ENCODE measurements at places on chromosomes 3 and 15. TPM values are rescaled to one million over a fixed set of nuclear protein-coding genes. Genes with fewer than 3 reads are reported as not detected.

DNA sequence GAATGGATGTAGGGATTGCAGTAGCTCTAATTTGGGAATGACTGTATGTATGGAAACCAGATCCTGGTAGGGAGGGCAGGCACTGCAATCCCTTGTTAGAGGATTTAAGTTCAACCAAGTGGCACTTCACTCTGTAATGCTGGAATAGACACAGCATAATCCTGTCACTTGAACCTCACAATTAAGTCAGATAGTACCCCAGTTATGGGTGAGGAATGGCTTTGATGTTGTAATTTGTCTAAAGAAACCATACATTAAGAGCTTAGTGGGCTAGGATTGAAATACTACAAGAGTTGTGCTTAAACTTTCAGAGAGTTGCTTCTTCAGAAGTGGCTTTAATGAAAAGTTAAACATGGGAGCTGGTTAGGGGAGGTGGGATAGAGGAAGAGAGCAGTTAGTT lies 9.3 kb downstream of the RAB7A start:
- no peak for DNase-seq

Gene GOLGA8T
- total RNA-seq = not detected

Gene TMEM42
- 19.3 TPM for total RNA-seq

Gene DNAH1
- total RNA-seq = 5.8 TPM

Gene NFKBIZ
- 33.3 TPM for total RNA-seq

DNA sequence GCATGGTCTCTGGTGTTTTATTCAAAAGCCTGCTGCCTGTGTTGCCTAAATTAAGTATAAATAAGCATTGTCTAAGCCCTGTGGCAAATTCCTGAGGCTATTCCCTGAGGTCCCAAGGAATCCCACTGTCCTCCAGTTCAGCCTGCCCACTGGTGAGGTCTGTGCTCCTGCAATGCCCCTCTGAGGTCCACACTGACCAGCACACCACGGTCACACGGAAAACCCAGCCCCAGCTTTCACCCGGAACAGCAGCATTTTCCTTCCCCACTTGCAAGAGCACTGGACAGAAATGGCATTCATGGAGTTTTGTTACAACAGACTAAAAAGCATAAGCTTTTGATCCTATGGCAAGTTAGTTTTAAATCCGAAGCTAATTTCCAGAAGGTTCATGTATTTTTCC lies 234.0 kb downstream of the KLF13 start:
- DNase-seq = no peak

DNA sequence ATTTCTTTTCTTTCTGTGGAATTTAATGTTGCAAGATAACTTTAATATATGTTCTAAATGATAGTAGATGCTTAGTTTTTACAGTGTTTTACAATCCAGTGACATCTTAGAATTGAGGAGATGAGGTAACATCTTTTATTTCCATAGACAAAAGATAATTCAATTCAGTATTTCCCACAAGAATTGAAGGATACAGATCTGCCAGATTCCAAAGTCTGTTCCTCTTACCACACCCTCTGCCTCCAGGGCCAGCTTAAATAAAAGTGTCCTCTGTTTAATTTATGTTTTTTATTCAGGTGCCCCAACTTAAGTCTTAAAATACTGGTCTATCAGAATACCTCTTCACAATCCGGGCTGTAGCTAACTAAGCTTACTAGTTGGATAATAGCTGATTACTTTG lies 6.5 kb downstream of the STT3B start:
- DNase-seq = no peak

- DNase-seq = no peak
Observed at GRCh38 chr3:148218222-148218621, 479.5 kb upstream of the AGTR1 start.

Gene SI
- total RNA-seq = not detected

Gene ELL3
- total RNA-seq = 134 TPM

GRCh38 chr3:125646581-125646980 lies 51.3 kb upstream of the OSBPL11 start:
- DNase-seq = no peak

DNA sequence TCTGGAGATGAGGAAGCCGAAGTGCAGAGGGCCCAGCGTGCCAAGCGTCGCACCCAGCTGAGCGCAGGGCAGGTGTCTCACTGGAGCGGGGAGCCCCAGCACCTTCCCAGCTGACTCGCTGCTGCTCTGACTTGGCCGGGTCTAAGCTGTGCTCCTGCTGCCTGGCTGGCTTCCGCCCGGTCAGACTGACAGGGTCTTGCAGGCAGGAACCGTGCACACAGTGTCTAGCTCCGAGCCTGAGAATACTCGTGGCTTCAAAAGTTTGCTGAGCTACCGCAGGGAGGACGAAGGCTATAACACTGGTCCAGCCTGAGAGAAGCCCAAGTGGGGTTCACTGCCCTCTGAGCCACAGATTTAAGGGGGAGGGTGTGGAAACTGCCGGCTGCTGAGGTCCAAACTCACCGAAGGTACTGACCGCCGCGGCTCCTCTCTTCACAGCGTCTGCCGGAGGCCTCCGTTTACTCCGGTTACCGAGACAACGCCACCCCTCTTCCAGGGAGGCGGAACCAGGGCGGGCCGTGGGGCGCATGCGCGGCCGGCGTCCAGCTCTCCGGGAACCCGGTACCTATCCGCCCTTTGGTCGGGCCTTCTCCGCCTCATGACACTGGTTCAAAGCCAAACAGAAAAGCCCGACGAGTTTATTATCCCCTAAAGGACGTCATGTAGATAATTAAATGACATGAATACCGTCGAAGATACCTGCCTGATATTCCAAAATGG lies at the start of gene CFAP44:
CFAP44 (minus strand) TSS at position 443 of the 720 bp plus-strand sequence. CDS start 7,829 bp downstream, outside the sequence.
- no peak for DNase-seq

Gene VPS33B
- 13.0 TPM for total RNA-seq

GRCh38 chr3:32146746-32147211 lies 40.4 kb downstream of the GPD1L start:
- peak; percentile 46 for DNase-seq

Gene EXD1
- not detected for total RNA-seq

GRCh38 chr15:57761562-57761961 lies 55.0 kb downstream of the POLR2M start:
- DNase-seq = no peak

DNA sequence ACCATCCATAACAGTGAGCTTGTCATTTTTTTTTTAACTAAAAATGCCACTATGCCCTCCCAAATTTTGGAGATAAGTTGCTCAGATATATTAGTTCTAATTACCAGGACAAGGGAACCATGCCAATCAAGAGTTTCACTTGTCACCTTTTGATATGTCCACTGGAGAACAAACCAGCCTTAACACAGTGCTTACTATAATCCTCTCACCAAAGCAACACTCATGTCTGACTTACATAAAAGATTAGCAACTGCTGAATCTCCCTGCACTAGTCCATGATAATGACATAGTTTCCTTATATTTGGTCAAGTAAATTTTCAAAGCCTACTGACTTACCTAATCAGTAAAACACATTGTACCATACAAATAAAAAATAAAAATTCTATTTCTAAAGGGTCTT lies 44.4 kb downstream of the TTBK2 start:
- DNase-seq = no peak

GRCh38 chr3:34386309-34386708 lies 587.9 kb downstream of the PDCD6IP start:
- DNase-seq = no peak

Gene CHRD
- total RNA-seq = not detected

DNA sequence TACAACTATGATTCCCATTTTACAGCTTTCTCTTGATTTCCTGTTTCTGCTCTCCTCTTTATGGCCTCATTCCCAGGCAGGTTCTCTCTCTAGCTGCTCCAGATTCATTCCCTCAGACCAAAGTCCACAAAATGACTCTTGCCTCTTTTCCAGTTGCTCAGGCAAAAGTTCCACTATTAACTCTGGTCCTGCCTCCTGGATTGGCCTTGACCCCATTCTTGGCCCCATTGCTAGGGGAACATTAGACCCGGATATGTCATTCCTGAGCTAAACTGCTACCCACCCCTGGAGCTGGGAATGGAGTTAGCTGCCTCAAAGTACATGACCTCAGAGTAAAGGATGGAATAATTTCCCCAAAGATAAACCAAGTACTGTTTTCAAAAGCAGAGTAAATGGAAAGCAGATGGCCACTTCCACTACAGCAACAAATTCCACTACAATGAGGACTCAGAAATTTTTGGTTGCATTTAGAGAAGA lies 73.0 kb upstream of the GAP43 start:
- DNase-seq = no peak

GRCh38 chr3:49017229-49017970 lies 980 bp downstream of the DALRD3 start:
- DNase-seq = no peak

Gene COL6A6
- not detected for total RNA-seq

DNA sequence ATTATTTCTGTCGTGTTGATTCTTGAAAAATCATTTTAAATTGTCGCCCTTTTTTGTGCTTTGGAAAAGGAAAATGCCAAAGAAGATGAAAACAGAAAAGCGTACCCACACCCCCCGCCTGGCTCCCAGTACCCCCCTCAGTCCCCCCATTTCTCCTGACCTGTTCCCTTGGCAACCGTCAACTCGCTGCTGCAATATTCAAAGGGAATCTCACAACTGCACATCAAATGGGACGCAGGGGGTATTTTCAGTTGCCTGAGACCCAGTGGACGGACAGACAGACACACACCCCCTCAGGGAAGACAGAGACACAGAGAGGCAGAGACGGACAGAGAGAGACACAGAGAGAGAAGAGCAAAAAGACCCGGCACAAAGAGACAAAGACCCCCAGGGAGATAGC lies 83.5 kb upstream of the PRR20G start:
- no peak for DNase-seq

DNA sequence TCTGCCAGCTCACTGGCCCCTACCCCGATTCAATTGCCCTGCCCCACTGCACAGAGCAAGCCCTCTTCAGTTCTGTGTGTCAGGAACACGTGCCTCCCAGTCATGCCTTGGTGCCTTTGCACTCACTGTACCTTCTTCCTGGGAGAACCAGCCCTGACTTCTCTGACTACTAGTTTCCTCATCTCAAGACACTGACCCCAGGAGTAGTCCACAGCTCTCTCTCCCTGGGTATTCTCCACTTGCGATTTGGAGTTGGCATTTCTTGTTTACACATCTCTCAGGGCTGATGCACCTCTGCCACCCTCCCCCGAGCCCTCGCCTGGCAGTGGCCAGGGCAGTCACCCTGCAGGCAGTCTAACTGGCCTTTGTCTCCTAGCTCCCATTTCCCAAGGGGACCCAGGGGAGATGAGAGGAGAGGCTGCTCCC lies 5.7 kb downstream of the CISH start:
- DNase-seq = no peak

GRCh38 chr15:96593735-96594134 lies 263.2 kb downstream of the NR2F2 start:
- no peak for DNase-seq
